ENCODE measurements at places on chromosomes 11 and 22. TPM values are rescaled to one million over a fixed set of nuclear protein-coding genes. Genes with fewer than 3 reads are reported as not detected.

Gene SERPIND1
- not detected for total RNA-seq

Gene TECTA
- total RNA-seq = not detected

- DNase-seq = no peak
Observed at GRCh38 chr22:24231706-24232105, 13.2 kb downstream of the GGT5 start.

GRCh38 chr22:27885977-27886842, 32.8 kb downstream of the PITPNB start:
- no peak for DNase-seq

- no peak for DNase-seq
Observed at GRCh38 chr22:19643448-19644313, 70.6 kb upstream of the SEPTIN5 start.

GRCh38 chr11:60899046-60899936, 7.1 kb downstream of the PRPF19 start:
- no peak for DNase-seq

DNA sequence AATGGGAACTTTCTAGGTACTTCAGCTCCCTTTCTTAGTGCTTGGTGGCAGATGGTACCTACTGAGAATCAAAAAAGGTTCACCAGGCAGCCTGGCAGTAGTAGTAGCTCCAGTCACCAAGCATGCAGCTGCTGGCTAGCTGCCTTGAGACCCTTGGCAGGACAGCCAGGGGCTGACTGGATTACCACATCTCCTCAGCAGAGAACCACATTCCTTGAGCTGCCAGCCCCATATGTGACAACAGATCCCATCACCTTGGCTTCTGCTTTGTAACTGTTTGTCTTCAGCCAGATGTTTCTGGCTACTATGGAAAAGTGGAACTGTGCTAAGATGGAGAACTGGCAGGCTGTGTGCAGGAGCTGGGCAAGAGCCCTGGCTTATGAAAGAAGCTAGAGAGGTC, 39.6 kb upstream of the CHRM4 start:
- no peak for DNase-seq

GRCh38 chr11:62340269-62340901, 3.1 kb downstream of the ASRGL1 start:
- no peak for DNase-seq

DNA sequence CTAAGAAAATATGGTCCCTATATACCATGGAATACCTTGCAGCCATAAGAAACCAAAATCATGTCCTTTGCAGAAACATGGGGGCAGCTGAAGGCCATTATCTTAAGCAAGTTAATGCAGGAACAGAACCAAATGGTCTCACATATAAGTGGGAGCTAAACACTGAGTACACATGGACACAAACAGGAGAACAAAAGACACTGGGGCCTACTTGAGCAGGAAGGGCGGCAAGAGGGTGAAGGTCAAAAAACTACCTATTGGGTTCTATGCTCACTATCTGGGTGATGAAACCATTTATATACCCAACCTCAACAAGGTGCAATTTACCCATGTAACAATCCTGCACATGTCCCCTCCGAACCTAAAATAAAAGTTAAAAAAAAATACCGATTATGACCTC, 22.5 kb downstream of the GAS2 start:
- DNase-seq = no peak

Gene SEPTIN3
- 0.49 TPM for total RNA-seq

Gene OR5A1
- total RNA-seq = not detected

Gene IL17RA
- 9.5 TPM for total RNA-seq

Gene IFTAP
- total RNA-seq = 22.3 TPM

DNA sequence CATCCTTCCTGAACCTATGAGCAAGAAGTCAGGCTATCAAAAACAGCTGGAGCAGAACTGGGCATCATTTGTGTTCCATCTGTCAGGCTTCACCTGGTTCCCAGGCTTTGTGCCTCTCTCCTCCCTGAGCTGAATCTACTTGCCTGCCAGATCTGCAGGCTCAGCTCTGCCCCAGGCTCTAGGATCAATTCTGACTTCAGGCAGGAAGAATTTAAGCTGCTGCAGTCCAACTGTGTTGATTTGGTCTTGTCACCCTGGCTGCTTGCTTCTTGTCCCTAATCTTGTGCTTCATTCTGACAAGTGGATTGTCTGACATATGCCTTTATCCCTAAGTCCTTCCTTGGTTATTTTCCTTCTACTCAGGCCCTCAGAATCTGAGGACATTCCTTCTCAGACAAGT, 31.6 kb upstream of the CADM1 start:
- no peak for DNase-seq

GRCh38 chr22:29555065-29555644, 1.6 kb upstream of the THOC5 start:
- DNase-seq = no peak

DNA sequence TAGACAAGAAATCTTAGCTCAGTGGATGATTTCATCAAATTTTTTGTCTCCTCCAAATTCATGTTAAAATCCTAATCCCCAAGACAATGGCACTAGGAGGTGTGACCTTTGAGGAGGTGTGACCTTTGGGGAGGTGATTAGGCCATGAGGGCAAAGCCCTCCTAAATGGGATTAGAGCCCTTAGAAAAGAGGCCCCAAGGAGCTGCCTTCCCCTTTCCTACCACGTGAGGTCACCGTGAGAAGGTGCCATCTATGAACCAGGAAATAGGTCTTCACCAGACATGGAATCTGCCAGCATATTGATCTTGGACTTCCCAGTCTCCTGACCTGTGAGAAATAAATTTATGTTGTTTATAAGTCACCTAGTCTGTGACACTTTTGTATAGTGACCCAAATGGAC, 138.7 kb downstream of the TRIM29 start:
- no peak for DNase-seq
